ENCODE measurements at places on chromosomes 3 and 15. TPM values are rescaled to one million over a fixed set of nuclear protein-coding genes. Genes with fewer than 3 reads are reported as not detected.

PPP1R14D gene
- not detected for polyA plus RNA-seq

GOLGA8H gene
- 0.25 TPM for polyA plus RNA-seq

SPINK8 gene
- polyA plus RNA-seq = not detected

DNA sequence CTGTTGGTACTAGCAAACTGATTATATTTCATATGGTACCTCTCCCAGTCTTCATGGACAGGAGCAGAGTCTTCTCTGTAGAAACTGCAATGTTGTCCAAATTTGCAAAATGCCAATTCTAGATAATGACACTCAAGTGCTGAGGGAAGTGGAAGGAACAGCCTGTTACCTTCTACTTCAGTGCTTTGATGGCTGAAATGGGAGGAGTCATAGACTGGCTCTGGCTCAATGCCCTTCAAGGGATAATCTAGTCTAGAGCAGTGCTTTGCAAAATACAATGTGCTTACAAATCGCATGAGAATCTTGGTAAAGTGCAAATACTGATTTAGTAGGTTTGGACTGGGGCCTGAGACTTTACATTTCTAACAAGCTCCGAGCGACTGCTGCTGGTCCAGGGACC lies 51.7 kb upstream of the ACP3 start:
- no peak for DNase-seq

XIRP1 gene
- 111 TPM for polyA plus RNA-seq

SNAPC5 gene
- 86.0 TPM for polyA plus RNA-seq
